ENCODE measurements at places on chromosomes 5 and 9.

DNA sequence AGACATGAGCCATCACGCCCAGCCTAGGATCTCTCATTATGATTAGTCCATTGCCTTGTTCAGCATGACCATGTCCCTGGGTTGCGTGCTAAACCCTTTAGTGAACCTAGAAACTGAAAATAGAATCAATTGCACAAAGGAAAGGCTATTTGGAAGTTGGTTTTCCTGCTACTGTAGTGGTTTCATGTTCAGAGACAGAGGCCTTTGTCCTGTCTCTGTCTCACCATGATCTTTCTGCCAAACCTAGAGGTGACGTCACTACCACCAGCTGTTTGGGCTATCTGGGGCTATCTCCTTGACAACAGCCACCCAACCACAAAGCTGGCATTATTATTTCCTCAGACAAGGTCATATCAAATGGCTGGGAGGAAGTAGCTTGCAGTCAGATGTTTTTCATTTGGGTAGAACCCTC, 4.0 kb upstream of the CDK5RAP2 start:
- no peak for DNase-seq

DNA sequence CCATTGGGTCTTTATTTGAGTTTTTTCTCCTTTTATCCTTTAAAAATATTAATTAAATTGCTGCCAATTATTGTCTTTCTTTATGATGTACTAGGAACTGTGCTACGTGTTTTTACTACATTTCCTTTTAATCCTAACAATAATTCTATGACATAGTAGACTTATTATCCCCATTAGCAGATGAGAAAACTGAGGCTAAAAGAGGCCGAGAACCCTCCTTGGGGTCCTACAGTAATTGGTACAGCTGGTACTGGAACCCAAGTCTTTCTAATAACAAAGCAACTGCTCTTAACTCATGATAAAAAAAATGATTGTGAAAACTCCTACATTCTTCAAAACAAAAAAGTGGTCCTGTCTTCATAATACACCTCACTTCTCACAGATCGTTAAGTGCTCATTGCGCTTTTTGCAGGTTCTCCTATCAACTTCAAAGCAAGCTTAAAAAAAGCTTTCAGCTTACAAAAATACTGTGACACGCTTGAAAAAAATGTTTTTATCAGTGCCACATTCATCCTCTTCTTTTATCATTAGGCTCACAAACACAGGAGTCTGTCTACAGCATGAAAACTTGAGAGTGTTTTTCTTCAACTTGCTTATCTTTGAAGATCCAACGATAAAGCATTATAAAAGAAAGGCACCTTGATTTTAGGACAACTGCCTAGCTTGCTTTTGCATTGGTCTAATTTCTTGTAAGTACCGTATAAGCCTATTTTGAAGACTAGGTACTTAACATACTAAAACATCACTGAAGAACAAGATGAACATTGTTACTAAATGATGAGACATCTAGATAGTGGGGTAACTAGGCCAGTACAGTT, 32.4 kb downstream of the FYB1 start:
- no peak for DNase-seq

DNA sequence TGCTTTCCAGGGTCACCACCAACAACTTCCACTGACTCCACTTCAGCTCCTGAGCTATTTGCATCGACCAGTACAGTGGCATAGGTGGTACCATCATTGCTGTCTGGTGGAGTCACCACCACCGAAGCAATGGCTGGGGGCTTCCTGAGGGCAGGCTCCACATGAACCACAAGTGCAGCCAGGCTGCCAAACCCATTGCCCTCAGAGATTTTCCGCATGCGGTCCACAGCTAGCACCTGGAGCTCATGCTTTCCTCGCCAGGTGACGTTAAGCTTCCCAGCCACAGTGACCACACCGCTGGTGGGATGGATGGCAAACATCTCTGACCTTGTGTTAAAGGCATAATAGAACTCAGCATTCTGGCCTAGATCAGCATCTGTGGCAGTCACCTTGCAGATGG, 23.1 kb downstream of the FAT2 start:
- no peak for DNase-seq

DNA sequence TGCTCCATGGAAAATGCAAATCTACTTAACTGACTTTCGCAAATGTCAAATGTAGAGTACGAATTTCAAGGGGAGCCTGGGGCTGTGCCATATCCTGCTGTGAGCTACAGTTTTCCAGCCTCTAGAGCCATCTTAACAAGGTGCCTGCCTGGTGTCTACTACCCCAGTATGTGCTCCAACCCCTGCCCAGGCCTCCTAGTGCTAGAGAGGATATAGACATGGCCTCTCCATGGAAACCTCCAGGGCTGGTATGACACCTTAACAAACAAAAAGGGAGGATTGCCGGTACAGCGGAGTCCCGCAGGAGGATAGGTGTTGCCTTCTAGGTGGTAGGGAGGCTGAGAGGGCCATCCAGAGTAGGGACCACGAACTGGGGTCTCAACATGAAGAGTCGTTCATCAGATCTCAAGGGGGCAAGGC, 13.6 kb upstream of the IL3 start:
- no peak for DNase-seq

- no peak for DNase-seq
These were observed 159.8 kb downstream of the COL23A1 start for GRCh38 chr5:178430186-178431062.

GRCh38 chr5:41648996-41649395, 138.6 kb upstream of the PLCXD3 start:
- no peak for DNase-seq

- no peak for DNase-seq
These were observed 49.7 kb downstream of the SEMA6A start for GRCh38 chr5:116524966-116525365.

DNA sequence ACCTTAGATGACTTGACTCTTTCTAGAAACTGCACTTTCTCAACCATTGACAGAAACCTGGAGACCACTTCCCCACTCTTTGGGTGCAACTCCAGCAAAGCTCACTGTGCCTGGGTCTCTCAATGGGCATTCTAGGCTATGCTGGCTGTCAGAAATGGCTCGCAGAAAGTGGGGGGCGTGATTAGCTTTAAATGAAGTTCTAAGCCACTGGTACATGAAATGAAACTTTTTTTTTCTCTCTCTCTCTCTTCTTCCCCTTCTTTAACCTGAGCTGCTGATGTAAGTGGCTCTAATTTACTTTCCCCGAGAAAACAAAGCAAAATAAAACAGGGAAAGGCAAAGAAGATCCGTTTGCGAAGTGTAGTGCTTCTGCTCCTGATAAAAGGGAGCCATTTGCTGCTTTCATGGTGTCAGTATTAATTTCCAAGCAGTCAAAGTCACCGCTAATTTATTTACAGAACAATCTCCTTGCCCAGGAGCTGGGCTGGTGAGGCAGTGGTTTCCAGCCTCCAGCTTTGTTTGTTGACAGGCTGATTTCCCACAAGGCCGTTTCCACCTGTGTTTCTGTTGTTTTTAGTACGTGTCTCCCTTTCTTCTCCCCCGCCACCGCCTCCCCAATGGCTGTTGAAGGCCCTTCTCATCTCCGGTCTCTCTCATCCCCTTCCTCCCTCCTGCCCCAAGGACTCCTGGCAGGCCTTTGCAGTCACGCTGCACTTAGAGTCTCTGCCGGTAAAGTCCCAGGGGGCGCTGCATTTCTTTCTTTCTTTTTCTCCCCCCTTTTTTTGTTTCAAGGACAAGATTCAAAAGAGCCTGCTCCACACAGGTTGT, 422.9 kb downstream of the EBF1 start:
- DNase-seq, result no peak

GRCh38 chr9:37221489-37222106, 101.2 kb downstream of the ZCCHC7 start:
- no peak for DNase-seq

DNA sequence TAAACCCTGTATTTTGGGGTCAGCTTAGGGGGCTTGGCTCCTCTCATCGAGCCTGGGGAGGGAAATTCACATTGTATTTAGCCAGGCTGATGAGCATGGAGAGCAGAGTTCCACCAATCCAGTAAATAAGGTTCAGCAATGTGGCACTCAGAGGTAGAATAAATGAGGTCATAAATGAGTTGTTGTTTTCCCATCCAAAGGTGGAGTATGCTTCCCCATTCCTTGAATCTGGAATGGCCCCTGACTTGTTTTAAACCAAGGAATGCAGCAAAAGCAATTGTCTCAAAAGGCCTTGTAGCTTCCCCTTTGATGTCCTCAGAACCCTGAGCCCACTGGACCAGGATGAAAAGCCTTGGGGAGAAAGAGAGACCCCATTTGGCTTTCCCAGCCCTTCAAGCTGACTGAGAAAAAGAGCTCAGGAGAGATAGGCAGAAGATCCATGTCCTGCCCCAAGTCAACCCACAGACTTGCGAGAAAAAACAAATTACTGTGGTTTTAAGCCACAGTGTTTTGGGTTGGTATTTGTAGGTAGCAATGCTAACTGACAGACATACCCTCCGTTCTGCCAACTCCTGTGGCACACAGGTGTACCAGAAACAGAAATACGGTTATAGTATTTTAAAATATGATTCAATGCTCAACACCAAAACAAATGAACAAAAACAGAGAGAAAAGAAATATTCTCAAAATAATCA, 566.0 kb upstream of the DMAC1 start:
- no peak for DNase-seq

GRCh38 chr9:112245126-112245525, 70.0 kb upstream of the SUSD1 start:
- no peak for DNase-seq

GRCh38 chr9:115146581-115147021, 28.6 kb upstream of the TNC start:
- DNase-seq, result peak; percentile 84

DNA sequence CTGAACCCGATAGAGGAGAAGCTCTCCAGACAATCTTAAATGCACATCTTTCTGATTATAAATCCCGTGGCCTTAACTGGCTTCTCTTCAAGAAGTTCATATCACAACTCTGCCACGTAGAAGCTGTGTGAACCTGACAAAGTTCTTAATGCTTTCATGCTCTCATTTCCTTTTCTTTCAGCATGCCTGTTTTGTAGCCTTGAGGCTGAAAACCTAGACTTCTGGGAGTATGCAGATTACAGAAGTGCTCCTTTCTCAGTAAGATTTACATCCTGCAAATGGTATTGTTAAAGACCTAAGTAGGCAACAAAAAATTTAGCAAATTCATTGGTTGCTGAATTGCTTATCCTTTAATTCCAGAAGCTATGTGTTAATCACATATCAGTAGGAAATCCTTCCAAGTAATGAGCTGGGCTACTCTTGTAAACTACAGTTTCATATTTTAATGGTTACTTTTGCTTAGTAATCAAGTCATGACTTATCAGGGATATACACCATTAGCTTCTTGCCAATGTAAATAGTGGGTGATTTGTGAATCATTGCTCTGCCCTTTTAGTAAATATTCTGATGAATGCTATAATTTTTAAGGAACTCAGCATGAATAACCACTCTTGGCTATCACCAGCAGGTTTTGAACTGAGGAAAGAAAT, 334.7 kb downstream of the FBXL7 start:
- DNase-seq, result peak; percentile 87

GRCh38 chr9:79151791-79152190, 420.0 kb upstream of the TLE4 start:
- DNase-seq, result no peak

DNA sequence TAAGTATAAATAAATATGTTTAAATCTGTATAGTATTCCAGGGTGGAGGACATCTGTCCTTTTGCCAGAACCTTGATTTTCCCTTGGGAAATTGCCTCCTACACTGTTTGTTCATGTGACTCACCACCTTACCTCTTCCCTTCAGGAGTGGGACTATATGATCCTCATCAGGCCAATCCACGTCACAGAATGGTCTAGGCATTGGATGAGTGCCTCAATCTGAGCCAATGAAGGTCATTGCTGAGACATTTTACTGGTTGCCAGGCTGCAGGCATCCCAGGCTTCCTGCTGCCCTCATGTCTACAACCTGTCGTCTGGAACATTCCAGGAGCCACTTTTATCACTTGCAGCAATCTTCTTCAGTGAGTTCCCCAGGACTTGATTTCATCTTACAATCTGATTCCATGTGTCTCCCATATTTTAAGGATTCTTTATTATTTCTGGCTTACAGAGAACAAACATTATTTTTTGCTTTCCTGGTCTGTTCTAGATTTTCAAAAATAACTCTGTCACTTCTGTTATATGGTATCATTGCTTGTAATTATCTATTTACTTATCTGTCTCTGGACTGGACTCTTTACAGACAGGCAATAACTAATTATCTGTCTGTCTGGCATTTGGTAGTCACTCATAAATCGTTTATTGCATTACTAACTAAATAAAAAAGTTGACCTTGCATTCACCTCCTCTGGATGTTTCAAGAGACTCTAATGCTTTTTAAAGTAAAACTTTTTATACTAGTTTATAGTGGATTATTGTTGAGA, 107.3 kb upstream of the APC start:
- no peak for DNase-seq

DNA sequence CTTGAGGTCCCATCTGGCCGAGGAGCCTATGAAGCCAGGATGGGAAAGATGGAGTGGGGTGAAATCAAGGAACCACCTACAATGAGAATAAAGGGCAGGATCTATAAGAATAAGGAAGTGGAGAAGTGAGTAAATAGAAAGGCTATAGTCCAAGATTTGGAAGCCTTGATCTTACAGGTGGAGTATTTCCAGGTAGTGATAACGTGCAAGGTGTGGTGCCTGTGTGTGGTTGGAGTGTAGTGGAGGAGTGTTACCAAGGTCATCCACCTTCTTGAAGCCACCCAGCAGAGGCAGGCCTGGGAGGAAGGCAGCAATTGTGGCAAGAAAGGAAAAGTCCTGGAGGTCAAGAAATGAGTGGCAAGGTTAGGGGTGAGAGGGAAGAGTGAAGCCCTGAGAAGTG, 72.9 kb downstream of the IQGAP2 start:
- no peak for DNase-seq

DNA sequence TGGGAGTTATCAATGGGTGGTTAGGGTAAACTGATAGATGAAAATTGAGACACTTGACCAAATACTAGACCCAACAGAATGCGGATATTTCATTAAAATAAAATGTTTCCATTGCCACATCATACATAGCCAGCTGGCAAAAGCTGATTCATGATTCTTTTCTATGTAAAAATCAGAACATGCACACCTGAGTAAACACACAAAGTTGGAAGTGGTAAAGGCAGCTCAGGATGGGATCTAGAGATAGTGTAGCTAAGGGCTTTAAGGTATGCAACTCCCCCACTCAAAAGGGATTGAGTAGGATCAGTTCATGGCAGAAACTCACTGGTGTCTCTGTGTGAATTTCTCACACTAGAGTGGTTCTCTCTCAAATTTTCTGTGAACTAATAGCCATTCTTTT, 541.1 kb upstream of the GRAMD2B start:
- DNase-seq, result no peak

- DNase-seq, result peak; percentile 92
These were observed 15.6 kb upstream of the CLK4 start for GRCh38 chr5:178642351-178642909.

DNA sequence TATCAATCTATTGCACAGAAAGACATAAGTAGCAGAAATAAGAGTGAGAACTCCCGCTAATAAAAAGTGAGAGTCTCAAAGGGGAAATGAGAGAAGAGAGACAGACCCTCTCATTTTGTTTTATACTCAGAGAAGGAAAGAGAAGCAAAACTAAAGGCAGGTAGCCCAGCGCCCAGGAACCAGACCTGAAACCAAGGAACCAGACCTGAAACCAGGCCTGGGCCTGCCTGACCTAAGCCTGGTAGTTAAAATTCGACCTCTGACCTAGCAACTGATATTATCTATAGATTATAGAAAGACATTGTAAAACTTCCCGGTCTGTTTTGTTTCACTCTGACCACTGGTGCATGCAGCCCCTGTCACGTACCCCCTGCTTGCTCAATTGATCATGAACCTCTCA, 134.5 kb upstream of the SEMA6A start:
- no peak for DNase-seq

GRCh38 chr9:129669141-129669718, 3.8 kb downstream of the PRRX2 start:
- no peak for DNase-seq

All from NCI-H226 (cell line).